B cell (primary cell): ENCODE measurements at places on chromosomes 5 and 9. TPM values are rescaled to one million over a fixed set of nuclear protein-coding genes. Genes with fewer than 3 reads are reported as not detected.
A peak's percentile ranks its signal among the peaks of the same experiment; 100 is the strongest.

Gene ZDHHC12
- total RNA-seq: 25.3 and 28.5 TPM in 2 replicates

Gene SLC34A1
- not detected in 2 replicates for total RNA-seq

Gene OGN
- total RNA-seq: not detected in 2 replicates

Gene MORN5
- not detected in 2 replicates for total RNA-seq

Gene TAF11L5
- not detected in 2 replicates for total RNA-seq

Gene B4GALT7
- 38.9 and 41.8 TPM in 2 replicates for total RNA-seq

DNA sequence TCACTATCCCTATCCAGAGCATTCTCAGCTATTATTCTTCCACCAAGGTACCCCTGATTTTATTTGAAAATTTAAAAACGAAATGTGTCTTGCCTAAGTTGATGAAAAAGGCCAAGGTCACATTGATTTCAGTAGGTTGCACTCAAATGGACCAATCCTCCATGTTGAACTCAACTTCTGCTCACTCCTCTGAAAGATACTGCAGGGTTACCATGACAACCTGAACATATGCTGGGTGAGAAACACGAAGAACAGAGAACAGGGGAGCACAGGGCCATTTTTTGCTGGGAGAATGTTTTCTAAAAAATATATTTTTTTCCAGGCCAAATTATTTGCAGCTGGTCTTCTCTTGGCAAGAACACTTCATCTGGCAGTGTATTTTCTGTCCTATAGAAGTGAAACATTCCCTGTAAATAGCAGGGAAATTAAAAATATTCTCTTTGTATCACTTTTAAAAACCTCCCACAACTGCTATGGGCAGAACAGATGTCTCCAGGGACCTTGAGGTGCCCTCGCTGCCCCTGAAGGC lies 215.9 kb downstream of the NXNL2 start:
- DNase-seq: no peak

DNA sequence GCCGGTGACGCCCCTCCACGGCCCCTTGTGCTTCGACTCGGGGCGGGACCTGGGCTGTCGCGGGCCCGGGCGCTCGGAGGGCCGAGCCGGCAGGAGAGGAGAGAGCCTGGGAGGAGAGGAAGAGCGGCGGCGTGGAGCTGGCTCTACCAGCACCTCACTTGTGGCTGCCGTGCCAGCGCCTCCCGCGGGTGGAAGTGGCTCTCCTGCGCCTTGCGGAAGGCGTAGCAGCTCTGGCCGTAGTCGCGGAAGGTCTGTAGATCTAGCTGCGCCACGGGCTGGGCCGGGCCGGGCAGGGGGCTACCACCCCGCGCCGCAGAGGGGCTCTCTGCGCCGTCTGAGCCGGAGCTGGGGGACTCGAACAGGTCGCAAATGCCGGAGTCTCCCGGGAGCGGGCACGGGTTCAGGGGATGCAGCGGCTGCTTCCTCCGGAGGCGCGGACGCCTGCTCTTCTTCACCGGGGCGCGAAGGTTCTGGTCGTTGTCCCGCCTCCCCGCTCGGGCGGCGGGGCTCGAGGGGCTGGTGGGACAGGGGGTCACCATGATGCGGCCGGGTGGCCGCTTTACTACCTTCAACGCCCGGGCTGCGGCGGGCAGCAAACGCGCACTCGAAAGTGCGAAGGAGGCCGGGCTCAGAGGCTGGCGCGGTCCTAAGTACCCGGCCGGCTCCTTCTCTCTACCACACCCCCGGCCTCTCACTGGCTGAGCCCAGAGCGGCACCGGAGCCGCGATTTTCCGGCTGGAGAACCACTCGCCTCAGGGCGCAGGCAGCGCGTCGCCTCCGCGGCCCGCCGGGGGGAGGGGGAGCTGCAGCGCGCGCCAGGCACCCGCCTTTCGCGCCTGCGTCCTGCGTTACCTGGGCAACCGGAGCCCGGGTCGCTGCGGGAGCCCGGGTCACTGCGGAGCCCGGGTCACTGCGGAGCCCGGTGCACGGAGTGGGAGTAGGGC lies at the start of gene CCNO:
Gene CCNO, minus strand, starts transcription at position 624 of the 944 bp plus-strand sequence. Its CDS starts 85 bp downstream, at position 539.
- DNase-seq: peak; percentile 77

- DNase-seq: no peak
These were observed 30.7 kb downstream of the DHX29 start for GRCh38 chr5:55276771-55277170.

DNA sequence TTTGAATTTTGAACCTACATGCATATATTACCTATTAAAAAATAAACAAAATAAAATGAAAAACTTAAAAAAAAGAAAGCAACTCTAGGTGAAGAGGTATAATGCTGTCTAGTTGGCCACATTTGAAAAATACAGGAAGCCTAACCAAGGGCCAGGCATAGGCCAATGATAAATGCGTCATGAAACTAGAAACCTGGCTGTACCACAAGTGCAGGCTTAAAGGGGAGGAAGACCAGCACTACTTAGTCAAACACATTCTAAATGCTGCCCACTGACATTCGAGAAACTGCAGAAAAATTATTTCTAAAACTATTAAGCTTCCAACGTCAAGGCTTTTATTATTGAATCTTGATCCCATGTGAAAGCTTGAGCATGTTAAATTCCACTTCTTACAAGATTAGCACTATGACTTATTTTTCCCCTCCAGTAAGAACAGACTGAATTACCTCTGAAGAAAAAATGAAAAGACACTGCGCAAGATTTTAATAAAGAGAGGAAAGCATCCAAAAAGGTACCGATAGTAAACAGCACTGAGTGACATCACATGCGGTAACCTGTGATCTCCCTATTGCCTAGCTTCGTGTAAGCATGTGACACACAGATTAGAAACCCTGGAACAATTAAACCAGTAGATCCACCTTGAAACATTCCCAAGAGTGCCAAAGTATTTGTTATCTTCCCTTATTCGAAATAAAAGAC lies 16.2 kb downstream of the CDC14B start:
- no peak for DNase-seq

DNA sequence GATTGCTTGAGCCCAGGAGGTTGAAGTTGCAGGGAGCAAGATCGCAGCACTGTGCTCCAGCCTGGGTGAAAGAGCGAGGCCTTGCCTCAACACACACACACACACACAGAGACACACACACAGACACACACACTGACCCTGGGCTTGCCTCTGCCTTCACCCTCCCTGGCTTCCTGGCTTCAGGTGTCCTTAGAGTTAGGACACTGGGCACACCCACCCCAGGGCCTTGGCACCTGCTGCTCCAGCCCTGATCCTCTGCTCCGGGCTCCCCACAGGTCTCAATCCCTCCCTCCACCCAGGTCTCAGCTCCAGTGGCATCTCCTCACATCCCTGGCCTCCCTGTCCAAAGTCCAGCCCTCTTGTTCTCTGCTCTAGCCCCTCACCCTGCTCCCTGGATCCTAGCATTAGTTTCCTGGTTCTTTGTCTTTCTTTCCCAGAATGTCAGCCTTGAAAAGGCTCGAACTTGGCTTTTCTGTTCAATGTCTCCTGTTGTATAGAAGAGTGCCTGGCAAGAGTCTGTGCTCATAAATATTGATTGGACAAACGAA lies 212.9 kb downstream of the C9orf50 start:
- DNase-seq: no peak

- no peak for DNase-seq
These were observed 5.0 kb upstream of the SLC34A1 start for GRCh38 chr5:177378884-177379883.

- DNase-seq: no peak
These were observed 128.3 kb upstream of the HAPLN1 start for GRCh38 chr5:83848941-83849340.

- no peak for DNase-seq
These were observed 68.6 kb downstream of the RGS3 start for GRCh38 chr9:113531919-113532808.

GRCh38 chr5:121885630-121886029 lies 33.9 kb downstream of the FTMT start:
- no peak for DNase-seq

DNA sequence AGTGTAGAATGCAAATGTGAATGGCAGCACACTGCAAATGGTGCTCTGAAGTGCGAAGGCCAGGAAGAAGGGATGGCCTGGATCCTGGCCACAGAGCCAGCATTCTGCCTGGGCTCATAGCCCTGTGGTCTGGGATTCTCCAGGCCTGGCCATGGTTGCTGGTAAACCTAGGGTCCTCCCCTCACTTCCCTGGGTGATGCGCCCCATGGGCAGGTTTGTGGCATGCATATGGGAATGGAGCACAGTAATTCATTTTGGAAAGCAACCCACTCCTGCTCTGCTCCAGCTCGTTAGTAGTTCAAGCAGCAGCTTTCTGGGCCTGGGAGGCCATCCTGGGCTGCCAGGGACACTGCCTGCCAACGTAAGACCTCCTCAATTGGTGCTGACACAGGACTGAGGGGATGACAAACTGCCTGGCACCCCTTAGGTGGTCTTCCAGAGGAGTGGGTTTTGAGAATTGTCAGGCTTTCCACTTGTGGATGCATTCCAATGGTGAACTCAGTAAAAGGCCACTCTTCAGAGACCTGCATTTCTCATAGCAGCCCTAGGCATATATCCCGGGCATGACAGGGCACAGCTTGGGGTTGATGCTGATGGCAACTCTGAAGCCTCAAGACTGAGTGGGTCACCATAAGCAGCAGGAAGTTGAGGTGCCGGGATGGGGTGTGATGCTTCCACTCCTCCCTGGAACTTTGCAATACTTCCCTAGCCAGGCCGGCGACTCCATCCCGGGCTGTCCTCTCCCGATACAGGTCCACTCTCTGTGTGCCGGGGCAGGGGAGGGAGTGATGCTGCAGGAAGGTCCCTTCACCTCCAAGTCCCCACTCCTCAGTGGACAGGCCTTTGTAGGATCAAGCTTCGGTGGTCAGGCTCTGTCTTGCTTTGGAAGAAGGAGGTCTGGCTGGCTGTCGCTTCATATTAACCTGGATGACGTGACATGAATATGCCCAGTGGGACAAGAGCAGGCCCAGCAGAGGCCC lies 1.2 kb upstream of the SLC25A48 start:
- no peak for DNase-seq
